ENCODE measurements at places on chromosomes 12 and 14. TPM values are rescaled to one million over a fixed set of nuclear protein-coding genes. Genes with fewer than 3 reads are reported as not detected.

DNA sequence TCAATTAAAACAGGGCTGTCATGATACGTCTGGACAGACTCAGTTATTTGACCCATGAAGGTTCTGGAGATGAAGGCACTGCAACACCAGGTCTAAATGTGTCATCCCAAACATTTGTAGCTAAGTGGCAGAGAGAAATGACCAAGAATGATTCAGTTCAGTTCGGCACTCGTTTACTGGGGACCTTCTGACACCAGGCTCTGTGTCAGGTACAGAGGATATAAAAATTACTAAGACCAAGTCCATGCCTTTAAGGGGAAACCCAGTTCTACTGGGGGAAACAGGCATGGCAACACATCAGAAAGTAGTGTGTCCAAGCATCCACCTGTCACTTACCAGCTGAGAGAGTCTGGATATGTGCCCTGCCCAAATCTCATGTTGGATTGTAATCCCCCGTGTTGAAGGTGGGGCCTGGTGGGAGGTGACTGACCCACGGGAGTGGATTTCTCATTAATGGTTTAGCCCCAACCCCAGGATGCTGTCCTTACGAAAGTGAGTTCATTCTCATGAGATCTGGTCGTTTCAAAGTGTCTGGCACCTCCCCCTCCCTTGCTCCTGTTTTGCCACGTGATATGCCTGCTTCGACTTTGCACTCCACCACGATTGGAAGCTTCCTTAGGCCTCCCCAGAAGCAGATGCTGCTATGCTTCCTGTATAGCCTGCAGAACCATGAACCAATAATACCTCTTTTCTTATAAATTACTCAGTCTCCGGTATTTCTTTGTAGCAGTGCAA, 41.9 kb upstream of the BCL2L14 start:
- DNase-seq: no peak

The MYRFL gene
- not detected for total RNA-seq

- DNase-seq: no peak
Observed at GRCh38 chr12:5466521-5466960, 34.6 kb downstream of the NTF3 start.

DNA sequence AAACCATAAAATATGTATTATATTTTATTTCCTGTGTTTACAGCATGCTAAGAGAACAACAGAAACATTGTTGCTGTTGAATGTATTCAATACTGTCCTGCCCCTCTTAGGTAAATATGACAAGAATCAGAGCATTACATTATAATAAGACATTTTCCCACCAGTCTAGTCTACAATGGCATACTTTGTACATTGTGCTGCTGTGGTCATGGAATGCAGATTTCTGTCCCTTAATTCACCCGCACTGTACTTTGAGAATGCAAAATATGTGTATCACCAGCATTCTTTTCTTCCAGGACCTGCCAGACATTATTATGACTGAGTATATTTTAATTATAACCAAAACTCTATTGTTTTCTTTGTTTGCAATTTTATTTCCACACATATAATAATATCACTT, 16.5 kb upstream of the OR10AD1 start:
- no peak for DNase-seq

GRCh38 chr12:29350080-29350479, 30.9 kb downstream of the ERGIC2 start:
- no peak for DNase-seq

- no peak for DNase-seq
Observed at GRCh38 chr12:110516995-110517394, 14.9 kb downstream of the RAD9B start.

DNA sequence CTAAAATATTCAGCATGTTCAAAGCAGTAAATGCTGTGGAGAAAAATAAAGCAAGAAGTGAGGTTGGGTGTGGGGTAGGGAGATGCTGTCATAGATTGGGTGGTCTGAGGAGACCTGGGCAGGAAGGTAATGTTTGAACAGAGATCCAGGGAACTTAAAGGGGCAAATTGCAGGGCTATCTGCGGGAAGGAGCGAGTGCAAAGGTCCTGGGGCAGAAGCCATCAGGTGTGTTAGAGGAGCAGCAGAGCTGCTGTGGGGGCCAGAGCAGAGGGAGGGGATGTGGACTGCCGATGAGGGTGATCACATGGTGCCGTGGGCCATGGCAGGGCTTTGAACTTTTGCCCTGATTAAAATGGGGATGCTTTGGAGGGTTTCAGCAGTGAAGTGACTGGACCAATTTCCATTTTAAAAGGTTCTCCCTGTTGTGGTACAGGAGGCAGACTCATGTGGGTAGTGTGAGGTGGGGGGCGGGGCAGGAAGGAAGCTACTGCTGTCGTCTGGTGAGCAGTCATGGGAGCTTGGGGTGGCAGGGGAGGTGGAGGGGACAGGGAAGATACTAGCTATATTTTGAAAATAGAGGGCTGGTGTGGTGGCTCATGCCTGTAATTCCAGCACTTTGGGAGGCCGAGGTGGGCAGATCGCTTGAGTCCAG, 145.0 kb downstream of the AACS start:
- DNase-seq: no peak

DNA sequence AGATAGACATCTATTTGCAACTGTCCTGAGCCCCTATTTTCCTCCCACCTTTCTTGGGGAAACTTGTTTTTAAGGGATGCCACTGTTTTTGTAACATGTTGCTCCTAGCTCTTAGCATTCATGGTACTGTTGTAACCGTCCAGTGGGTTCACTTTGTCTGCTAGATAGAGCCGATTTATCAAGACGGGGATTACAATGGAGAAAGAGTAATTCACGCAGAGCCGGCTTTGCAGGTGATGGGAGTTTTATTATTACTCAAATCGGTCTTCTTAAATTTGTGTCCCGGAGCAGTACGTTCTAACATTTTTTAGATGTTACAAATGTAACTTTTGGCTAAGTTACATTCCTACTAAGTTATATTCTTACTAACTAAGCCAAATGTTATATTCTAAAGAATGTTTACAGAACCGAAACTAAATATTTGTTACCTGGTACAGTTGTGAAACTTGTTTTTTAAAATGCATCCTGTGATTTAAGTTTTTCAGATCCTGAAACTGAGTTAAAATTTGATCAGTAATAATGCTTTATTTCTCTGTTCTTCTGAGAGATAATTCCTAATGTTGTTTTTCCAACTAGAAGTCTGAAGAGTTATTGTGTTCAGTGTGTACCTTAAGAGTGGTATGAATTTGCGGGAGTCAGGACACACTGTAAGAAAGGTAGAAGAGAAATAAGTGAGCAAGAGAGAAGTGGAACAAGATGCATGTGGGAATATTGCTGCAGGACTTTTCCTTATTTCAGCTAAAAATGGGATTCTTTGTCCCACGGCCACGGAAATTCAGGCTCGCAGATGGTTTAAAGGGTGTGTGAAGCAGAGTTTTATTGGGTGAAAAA, 20.6 kb upstream of the CLEC2D start:
- DNase-seq: no peak

- no peak for DNase-seq
Observed at GRCh38 chr14:31414190-31414833, 6.0 kb downstream of the HEATR5A start.

The KLRB1 gene
- not detected for total RNA-seq

GRCh38 chr14:104322531-104323366, 184.4 kb downstream of the KIF26A start:
- DNase-seq: no peak

Data from NCI-H460 (cell line).